ENCODE measurements at places on chromosomes 3 and 15. TPM values are rescaled to one million over a fixed set of nuclear protein-coding genes. Genes with fewer than 3 reads are reported as not detected.

The RARRES1 gene
- polyA plus RNA-seq, result 9.7 TPM

The SCN11A gene
- 0.54 TPM for polyA plus RNA-seq

The KBTBD13 gene
- 0.07 TPM for polyA plus RNA-seq

The PPARG gene
- 33.3 TPM for polyA plus RNA-seq

The FBXO40 gene
- polyA plus RNA-seq, result 0.03 TPM

DNA sequence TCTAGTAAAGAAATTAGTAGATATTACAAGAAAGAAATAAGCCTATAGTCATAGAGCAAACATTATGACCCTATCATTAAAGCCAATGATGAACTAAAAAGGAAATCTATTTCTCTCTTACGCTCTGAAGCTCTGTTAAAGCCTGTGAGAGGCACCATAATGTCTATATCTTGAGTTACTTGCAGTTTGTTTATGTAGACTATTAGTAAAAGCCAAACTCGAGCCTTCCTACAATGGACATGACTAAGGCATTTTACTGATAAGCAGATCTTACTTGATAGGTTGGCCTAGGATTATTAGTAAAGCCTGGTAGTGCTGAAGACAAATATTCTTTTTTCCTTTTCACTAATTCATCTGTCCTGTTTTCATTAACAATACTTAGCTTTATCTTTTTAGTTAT lies 32.7 kb downstream of the LRRC3B start:
- no peak for DNase-seq

DNA sequence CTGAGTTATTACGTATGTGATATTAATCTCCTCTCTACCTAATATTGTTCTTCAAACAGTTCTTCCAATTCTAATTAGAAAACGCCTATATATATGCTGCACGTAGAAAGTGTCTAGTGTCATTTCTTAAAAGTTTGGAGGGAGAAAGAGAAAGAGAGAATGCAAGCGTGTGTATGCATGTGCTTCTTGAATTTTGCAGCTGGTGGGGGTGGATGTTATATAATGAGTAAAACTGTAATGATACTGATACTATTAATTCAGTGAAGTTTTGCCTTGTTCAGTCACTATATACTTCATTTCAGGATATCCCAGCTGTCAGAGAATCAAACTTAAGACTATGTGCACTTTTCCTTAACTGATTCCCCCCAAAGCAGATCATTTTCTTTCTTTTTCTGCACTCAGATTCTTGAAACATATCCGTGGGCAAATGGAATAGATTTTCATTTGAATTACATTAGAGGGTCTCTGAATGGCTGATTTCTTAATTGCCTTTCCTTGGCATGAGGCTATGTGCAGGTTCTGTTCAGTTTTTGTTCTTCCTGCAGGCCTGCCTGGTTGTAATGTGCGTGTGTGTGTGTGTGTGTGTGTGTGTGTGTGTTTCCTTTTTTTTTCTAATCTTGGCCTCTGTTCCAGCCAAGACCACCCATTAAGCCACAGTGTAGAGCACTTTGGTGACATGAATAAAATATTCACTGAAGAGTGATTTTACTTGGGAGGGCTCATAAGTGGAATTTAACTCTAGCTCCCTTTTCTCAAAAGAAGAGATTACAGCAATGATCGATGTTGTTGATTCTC lies 617.5 kb downstream of the RBMS3 start:
- DNase-seq, result no peak

- DNase-seq, result no peak
These were observed 1.3 kb upstream of the MASP1 start for GRCh38 chr3:187292631-187293515.

DNA sequence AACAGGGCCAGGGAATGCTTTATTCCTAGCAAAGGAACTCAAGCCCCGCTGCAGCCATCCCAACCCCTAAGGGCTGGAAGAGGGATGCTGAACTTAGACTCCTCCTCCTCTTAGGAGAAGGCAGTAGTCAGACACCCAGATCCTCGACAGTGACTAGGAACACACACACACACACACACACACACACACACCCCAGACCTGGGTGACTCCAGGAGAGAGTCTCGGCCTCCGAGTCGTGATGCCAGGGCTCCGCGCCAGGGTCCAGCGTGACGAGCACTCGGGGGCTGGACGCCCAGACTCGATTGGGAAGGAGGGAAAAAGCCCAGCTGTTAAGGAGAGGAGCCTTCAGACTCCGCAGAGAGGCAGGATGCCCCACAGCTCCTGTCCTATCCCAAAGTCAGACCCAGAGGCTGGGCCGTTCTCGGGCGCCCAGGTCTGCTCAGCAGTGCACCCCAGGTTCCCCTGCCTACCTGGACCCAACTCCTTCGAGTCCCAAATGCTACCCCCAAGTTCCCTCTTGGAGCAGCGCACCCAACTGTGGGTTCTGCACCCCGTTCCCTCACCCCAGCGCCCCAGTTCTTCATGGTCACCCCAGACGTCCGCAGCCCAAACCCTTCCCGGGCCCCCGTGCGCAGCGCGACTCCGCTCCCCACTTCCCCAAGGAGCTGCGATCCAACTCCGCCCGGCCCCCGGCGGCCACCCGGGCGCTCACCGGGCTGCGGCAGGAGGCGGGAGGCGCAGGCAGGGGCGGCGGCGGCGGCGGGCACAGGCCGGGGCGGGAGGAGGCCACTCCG lies 421 bp downstream of the BMF start:
- DNase-seq, result no peak

Measured in right renal cortex interstitium (tissue), 3 donors.